Substantia nigra (tissue), 51 donors: ENCODE measurements at places on chromosomes 5 and 9.

- DNase-seq = no peak
These were observed 14.1 kb downstream of the S1PR3 start for GRCh38 chr9:89005323-89005722.

DNA sequence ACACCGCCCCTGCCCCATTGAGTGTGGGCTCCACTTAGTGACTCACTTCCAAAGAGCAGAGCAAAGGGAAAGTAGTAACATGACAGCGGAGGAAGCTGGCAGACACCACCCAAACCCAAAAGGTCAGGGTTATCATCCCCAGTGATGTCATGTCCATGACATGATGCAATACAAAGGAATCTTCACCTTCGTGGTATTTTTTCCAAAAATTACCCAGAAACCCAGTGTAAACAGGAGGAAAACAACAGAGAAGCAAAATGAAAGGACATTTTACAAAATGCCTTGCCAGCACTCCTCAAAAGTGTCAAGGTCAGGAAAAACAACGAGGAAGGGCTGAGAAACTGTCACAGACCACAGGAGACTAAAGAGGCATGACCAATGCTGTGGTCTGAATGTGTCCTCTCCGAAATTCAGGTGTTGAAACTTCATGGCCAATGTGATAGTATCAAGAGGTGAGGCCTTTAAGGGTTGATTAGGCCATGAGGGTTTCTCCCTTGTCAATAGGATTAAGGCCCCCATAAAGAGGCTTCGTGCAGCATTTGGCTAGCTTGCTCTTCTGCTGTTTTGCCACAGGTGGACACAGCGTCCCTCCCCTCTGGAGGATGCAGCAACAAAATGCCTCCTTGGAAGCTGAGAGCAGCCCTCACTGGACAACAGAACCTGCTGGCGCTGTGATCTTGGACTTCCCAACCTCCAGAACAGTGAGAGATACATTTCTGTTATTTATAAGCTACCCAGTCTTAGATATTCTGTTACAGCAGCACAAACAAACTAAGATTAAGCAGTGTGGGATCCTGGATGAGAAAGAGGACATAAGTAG lies 30.5 kb upstream of the MED10 start:
- no peak for DNase-seq

DNA sequence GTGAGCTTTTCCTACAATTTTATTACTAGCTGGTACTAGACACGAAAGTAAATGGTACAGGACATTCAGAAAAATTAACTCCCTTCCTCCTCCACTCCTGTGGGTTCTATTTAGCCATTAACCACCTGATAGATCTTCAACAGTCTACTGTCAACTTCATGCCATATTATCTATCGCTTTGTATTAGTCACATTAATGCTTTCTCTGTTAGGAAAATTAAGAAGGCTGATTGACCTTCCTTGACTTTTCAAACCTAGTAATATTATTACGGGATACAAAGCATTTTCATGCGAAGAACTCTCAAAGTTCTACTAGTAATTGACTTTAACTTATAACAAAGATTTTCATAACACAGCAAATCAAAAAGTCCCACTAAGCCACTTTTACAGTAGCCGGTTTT lies 1.2 kb downstream of the TEX10 start:
- DNase-seq = no peak

DNA sequence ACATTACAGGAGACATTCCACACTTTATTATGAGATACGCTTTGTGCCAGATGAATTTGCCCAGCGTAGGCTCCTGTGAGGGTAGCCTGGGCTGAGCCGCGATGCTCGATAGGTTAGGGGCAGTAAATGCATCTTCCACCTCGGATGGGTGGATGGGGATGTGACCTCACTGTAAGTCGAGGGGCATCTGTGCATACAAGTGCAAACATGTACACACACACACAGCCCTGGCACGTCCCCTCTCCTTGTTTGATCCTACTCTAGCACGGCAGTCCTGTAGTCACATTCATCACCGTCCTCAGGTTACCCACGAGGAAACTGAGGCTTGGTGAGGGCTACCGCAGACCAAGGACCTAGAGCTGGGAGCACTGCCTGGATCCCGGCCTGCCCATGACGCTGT lies 166.8 kb downstream of the COL23A1 start:
- no peak for DNase-seq

DNA sequence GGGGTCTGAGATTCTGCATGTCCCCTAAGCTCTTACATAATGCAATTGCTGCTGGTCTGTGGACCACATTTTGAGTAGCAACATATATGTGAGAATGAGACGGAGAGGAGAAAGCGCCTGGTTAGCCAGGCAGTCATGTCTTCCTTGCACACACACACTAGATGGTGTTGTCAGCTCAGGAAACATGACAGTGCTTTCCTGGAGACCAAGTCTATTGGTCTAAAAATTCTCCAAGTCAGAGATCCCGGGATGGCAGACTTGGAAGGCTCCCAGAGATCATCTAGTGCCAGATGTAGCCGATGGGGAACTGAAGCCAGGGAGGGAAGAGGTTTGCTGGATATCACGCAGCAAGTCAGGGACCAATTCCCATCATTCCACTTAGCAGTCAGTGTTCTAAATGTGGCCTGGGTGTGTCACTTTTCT lies 53.4 kb downstream of the GALNT12 start:
- DNase-seq = no peak
